ENCODE measurements at places on chromosomes 6 and 20. TPM values are rescaled to one million over a fixed set of nuclear protein-coding genes. Genes with fewer than 3 reads are reported as not detected.

- no peak for DNase-seq
These were observed 6.5 kb downstream of the BMP5 start for GRCh38 chr6:55868771-55869479.

- no peak for DNase-seq
These were observed 342.8 kb downstream of the PTPRT start for GRCh38 chr20:42846784-42847490.

DNA sequence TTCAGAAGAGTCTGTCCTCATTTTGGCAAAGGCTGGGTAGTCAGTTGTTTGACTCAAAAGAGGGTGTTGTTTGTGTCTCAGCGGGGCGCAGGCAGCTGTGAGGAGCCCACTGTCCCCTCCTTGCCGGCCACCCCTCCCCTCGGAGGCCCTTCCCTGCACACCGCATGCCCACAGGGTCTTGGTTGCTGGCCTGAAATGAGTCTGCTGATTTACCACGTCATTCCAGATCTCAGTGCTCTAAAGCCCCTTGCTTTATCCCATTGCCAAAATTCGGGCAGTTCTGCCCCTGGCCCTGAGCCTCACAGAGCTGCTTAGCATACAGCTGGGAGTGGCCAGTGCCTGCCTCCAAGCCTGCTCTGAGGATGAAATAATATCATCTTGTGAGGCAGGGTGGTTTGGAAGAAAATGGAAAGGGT is 220.7 kb downstream of the UST start:
- no peak for DNase-seq

GRCh38 chr20:8523684-8524083 is 391.6 kb downstream of the PLCB1 start:
- DNase-seq: no peak

DNA sequence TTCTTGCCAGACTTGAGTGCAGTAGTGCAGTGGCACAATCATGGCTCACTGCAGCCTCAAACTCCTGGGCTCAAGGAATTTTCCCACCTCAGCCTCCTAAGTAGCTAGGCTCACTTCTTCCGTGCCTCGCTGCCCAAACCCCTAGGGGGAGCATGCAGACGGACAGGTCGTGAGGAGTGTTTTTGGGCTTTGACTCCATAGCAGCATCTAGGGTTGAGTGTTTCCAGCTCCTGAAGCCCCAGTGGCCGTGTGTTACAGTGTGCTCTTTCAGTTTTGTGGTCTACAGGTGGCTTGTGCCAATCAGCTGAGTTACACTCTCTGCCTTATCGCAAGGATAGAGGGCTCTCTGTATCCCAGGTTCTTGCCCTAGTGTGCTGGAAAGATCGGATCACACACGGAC is 33.4 kb downstream of the NCOA3 start:
- no peak for DNase-seq

- DNase-seq: no peak
These were observed 89.1 kb upstream of the ZNF184 start for GRCh38 chr6:27562027-27562410.

- DNase-seq: no peak
These were observed 25.9 kb upstream of the ATXN1 start for GRCh38 chr6:16787128-16787682.

- no peak for DNase-seq
These were observed 73.1 kb downstream of the PTCHD4 start for GRCh38 chr6:48037946-48038345.

GRCh38 chr20:15047042-15047441 is 709.6 kb upstream of the FLRT3 start:
- no peak for DNase-seq

- DNase-seq: no peak
These were observed 2.4 kb upstream of the IL22RA2 start for GRCh38 chr6:137175868-137176245.

GRCh38 chr6:141359953-141360352 is 772.8 kb upstream of the GJE1 start:
- DNase-seq: no peak

DNA sequence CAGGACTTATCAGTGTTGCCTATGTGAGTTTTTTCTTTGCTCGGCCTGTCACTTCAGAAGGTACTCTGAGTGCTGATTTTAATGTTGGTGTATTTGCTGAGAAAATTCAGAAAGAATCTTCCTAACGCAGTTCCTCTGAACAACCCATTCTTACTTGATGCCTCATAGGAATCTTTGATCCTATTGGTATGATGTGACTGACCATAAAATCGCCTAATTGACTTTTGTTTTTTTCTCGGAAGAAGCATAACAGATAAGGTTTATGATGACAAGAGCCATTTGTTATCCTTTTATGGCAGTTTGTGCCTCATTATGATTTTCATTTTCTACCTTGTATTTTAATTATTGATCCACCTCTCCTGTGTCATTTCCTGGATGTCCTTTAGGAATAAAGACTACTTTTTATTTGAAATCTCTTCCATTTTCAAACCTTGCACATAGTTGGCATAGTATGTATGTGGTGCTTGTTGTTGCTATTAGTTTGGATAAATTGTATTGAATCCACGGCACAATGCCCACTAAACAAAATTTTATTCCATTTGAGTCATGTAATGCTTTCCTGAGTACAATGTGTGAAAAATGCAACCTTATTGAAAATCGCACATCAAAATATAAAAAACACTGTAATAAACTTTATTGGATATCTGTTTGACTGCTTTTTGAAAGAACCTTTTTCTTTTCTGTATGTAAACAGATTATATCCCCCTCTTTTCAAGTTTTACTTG is 37.3 kb downstream of the LRRC1 start:
- DNase-seq: no peak

- no peak for DNase-seq
These were observed 43.5 kb downstream of the SAMD5 start for GRCh38 chr6:147551976-147552375.

DNA sequence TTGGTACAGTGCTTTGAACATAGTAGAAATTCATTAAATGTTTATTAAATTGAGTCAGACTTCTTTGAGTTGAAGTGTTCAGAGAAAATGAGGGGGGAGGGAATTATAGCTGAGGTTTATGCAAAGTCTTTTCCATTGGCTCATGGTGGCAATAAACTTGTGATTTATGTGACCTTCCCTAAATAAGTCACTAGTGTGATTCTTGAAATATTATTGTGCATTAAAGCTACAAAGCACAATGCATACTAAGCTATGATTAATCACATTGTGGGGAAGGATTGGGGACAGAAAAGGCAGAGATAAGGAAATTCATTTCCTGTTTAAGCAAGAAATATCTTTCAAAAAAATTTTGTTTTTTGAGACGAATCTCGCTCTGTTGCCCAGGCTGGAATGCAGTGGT is 877.5 kb downstream of the TFAP2A start:
- DNase-seq: no peak

DNA sequence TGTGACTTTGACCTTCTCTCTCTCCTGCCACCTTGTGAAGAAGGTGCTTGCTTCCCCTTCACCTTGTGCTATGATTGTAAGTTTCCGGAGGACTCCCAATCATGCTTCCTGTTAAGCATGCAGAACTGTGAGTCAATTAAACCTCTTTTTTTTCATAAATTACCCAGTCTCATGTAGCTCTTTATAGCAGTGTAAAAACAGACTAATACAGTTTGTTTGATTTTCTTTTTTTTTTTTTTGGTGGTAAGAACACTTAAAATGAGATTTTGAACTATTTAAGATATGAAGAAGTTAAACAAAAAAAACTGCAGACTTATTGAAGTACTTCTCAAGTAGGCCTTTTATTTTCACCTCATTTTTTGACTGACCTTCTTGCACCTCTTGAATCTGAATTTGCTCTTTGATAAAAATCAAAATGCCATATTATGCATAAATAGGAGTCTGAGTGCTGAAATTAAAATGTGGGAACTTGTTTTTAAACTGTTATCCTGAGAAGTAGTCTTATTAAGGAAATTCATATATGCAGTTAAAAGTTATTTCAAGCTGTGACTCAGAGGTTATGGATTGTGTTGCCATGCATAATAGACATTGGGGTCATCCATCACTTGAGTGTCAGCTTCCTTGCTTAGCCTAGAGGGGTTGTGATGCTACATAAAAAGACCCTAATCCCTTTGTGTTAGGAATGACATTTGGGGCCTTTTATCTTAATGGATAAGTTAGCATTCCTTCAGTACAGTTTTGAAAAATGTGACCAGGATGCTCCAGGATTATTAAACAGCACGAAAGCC is 447.9 kb upstream of the FKBP1C start:
- DNase-seq: no peak

DNA sequence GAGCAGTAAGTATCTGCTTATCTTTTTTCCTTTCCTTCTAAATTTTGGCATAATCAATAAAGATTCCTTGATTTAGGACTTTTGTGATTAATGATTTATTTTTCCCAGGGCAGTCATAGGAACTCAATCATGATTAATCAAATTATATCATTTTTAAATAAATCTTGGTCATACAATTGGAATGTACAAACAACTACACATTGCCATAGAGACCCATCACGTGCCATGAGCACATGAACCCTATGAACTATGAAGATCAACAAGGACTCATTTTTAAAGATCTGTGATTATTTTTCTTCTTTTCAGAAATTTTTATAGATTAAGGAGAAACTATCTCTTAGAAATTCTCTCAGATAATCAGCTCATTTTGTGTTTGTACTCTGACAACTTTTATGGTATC is 622.4 kb downstream of the BCKDHB start:
- no peak for DNase-seq

- no peak for DNase-seq
These were observed 23.5 kb upstream of the MANEA start for GRCh38 chr6:95553880-95554279.

- no peak for DNase-seq
These were observed 151.9 kb upstream of the SLC22A16 start for GRCh38 chr6:110628330-110628729.

- no peak for DNase-seq
These were observed 8.4 kb downstream of the VARS2 start for GRCh38 chr6:30922447-30922852.

DNA sequence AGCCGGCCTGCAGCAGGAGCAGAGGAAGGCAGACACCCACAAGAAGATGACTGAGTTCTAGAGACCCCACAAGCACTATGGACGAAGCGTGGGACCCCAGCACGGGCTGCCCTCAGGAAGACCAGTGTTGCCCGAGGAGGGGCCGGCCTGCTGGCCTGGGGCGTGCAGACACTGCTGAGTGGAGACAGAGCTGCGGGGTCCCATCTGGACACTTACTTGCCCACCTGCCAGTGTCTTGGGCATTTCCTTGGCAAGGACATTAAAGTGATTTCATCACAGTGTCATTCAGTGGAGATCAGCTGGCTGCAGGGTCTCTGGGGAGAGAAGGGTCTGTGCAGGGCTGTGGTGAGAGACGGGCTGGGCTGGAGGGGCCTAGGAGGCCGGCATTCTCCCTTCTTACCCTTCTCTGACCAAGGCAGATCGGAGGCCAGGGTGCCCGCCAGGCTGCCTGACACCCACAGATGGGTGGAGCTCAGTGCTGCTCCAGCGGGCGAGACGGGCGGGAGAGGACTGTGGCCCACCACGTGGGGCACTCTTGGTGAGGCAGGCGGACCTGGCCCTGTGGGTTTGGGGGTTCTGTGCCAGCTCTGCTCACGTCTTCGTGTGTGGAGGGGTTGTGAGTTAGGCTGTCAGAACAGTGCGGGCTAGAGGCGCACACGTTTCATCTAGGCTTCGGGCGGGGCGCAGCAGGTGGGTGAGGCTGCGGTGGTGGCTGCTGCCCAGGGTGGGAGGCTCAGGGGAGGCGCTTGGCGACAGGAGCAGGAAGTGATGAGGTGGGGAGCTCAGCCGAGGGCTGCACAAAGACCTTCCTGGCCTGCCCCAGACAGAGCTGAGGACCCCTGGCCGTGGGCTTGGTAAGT is at the start of gene LIME1:
TSS of gene LIME1 (plus strand) at position 806 of the 860 bp plus-strand sequence. CDS start 886 bp downstream, outside the sequence.
- DNase-seq: no peak

GRCh38 chr20:41649489-41649888 is 31.3 kb upstream of the CHD6 start:
- no peak for DNase-seq

- no peak for DNase-seq
These were observed 50.2 kb upstream of the GNRH2 start for GRCh38 chr20:2993250-2993649.

GRCh38 chr6:63883597-63883996 is 248.0 kb downstream of the PHF3 start:
- no peak for DNase-seq

DNA sequence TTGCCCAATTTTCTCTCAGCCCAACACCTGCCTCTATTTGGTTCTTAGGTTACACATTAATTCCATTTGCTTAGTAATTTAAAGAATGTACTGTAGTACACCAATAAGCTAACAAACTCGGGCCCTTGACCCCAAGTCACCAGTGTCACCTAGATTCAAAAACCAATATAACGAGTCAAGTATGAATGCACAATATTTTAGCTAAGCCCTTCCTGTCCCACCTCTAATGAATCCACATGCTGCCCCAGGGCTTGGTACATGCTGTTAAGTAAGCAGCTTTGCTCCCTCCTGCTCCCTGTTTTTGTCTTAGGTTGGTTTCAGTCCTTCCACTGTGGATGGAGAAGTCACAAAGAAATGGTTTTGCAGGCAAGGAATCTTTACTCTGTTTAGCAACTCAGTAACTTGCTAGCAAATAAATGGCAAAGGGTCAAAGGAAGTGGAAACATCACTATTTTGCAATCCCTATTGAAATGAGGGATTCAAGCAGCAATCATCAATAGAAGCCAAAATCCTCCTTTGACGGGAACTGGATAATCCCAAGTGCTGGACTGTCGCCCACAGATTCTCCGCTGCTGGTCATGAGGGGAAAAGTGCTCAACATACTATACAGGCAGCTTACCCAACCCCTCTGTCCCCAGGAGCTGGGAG is 5.0 kb upstream of the MPC1 start:
- no peak for DNase-seq

DNA sequence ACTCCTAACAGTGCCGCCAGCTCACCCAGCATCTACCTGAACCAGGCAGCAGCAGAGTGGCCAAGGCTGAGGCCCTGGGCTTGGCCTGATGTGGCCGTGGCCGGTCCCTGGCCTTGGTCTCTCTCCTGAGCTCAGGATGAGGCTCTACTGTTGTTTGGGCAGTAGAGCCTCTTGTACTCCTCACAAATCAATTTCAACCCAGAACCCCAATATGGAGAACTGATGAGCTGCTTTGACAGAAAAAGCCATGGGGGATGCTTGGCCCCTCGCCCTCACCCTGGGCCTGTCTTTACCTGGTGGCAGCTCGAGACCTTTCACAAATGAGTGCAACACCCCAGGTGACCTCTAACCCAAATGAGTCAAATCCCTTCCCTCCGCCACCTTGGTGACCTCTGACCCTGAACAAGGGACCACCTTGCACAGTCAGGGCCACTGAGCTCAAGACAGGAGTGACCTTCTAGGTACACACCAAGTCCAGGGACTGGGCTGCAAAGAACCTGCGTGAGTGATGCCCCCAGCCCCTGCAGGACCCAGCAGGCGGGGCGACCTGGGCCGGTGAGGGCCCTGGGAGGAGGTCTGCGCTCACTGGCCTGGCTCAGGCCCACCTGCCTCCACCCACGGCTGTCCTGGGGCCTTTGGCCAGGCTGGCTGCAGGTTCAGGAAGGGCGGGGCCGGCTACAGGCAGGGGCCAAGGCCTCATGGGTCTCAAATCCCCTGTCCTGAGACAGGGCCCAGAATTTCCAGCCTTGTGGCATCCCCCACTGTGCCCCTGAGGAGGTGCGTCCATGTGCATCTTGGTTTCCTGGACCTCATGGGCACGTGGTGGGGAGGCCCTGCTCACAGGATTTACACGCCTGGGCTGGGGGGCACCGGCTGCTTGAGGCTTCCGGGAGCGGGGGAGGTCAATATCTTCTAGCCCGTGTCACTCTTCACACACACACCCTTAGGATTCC is 30.2 kb downstream of the PSMG4 start:
- no peak for DNase-seq

Gene RIPPLY2
- total RNA-seq: not detected

Gene MCHR2
- total RNA-seq: not detected

Gene FAM217A
- total RNA-seq: not detected

Gene GSTA2
- not detected for total RNA-seq

Gene PTCRA
- total RNA-seq: not detected

Gene DDX43
- 5.8 TPM for total RNA-seq

Gene KDM1B
- 46.2 TPM for total RNA-seq

Gene OPRM1
- not detected for total RNA-seq

Gene TJAP1
- total RNA-seq: 42.4 TPM
